Cardiac muscle cell (in vitro differentiated cells and primary cell): ENCODE measurements at places on chromosomes 11 and 22. TPM values are rescaled to one million over a fixed set of nuclear protein-coding genes. Genes with fewer than 3 reads are reported as not detected.

Gene RIBC2
- total RNA-seq, result 0.60 and 0.67 TPM in 2 replicates

Gene C11orf65
- total RNA-seq, result 1.6 TPM in 1 of 2 replicates, not detected in the other

Gene SERHL2
- 3.4 and 5.2 TPM in 2 replicates for total RNA-seq

Gene FAT3
- 3.4 and 3.5 TPM in 2 replicates for total RNA-seq

Gene MOGAT2
- 0.21 and 0.45 TPM in 2 replicates for total RNA-seq

Gene HBE1
- 0.32 and 0.51 TPM in 2 replicates for total RNA-seq

Gene MAPK12
- 45.5 and 52.1 TPM in 2 replicates for total RNA-seq

Gene APOC3
- total RNA-seq, result 2.3 TPM in 1 of 2 replicates, not detected in the other

Gene EFEMP2
- 138 and 161 TPM in 2 replicates for total RNA-seq

Gene PNPLA3
- 2.1 and 2.3 TPM in 2 replicates for total RNA-seq

Gene CCDC87
- 2.7 and 3.9 TPM in 2 replicates for total RNA-seq

Gene RPS13
- 619 and 672 TPM in 2 replicates for total RNA-seq

Gene FXYD6
- total RNA-seq, result 324 and 403 TPM in 2 replicates

Gene DERL3
- total RNA-seq, result 18.0 and 46.9 TPM in 2 replicates

Gene DGAT2
- total RNA-seq, result 36.4 and 44.9 TPM in 2 replicates

Gene CRYBB1
- 0.11 TPM in 1 of 2 replicates, not detected in the other for total RNA-seq

GRCh38 chr11:62171261-62171723 is 18.7 kb upstream of the SCGB1D1 start:
- peak; percentile 86 for DNase-seq

DNA sequence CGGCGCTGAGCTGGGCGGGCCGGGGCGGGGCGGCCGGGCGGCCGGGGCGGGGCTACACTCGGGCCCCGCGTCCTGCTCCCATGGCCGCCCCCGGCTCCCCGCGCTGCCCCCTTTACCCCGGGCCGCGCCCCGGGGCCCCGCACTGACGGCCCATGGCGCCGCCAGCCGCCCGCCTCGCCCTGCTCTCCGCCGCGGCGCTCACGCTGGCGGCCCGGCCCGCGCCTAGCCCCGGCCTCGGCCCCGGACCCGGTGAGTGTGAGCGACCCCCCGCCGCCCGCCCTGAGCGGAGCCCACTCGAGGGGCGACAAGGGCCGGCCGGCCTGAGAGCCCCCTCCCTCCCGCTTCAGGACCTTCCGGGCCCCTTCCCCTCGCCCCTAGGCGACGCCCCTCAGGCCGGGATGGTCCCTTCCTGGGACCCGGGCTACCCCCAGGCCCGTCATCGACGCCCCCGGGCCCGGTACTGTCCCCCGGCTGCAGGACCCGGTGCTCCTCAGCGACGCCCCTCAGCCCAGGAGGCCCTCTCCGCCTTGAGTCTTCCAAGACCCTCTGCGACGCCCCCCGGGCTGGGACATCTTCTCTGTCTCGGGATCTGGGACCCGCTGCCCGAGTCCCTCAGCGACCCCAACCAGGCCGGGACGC is at the start of gene KREMEN1:
KREMEN1 (plus strand) TSS at position 57 of the 639 bp plus-strand sequence; CDS start at position 153, 96 bp downstream.
- no peak for DNase-seq

GRCh38 chr11:97645736-97646135 is 1255.9 kb downstream of the JRKL start:
- no peak for DNase-seq

DNA sequence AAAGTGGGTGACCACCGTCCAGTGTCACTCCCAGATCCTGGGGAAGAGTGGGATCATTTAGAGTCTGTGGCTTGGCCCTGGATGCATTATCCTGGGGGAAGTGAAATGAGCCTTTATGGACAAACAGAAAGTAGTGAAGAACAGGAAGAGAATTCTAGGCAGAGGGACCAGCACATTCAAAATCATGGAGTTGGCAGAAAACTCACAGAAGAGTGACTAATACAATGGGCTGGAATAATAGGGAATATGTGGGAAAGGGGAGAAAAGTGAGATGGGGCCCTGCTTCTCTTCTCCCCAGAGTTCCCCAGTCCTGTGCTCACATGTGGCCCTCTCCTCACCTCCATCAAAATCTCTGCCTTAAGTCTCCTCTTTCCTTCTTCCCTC is 84.3 kb downstream of the CCDC81 start:
- DNase-seq, result no peak

DNA sequence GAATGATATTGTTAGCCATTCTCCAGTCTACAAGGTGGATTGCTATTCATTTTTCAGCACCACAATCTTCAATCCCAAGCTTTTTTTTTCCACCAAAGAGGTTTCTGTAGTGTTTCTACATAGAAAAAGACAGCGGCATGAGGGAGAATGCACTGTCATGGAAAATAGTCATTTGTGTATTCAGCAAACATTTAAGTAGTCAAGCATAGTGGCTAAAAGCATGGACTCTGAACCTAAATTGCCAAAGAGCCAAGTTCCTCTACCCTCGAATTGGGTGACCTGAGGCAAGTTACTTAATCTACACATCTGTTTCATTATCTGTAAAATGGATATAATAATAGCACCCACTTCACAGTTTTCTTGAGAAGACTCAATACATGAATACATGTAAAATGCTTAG is 14.2 kb downstream of the GAS2 start:
- no peak for DNase-seq

DNA sequence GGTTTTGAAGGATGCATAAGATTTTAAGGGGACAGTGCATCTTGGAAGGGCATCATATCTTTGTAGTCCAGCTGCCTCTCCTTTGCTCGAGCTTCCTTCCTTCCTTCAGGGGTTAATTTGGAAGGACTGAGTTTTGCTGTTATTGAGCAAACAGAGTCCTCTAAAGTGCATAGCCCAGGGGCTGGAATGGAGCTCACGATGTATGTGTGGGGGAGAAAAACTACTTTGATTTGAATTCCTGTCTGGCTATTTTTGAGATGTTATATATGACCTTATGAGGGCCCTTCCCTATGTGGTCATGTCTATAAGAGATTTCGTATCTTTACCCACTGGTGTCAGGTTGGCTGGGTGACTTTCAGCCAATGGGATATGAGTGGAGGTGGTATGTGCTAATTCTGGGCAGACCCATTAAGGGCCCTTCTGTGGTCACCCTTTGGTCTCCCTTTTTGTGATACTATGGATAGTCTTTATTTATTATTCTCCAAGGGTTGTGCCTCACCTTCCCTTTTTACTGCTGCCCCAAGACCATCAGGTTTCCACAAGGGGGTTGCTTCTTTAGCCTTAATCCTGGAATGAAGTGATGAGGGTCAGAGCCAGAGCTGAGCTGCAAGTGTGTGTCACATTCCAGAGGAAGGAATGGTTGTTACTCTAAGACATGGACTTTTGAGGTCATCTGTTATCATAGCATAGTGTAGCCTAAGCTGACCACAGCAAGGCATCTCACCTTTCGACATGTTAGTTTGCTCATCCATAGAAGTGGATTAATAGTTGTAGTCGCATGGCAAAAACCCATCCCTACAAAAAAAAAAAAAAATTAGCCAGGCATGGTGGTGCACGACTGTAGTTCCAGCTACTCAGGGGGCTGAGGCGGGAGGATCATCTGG is 54.6 kb downstream of the LRRC74B start:
- DNase-seq, result no peak

- peak; percentile 70 for DNase-seq
Observed at GRCh38 chr11:10305262-10305963, 540 bp downstream of the ADM start.

DNA sequence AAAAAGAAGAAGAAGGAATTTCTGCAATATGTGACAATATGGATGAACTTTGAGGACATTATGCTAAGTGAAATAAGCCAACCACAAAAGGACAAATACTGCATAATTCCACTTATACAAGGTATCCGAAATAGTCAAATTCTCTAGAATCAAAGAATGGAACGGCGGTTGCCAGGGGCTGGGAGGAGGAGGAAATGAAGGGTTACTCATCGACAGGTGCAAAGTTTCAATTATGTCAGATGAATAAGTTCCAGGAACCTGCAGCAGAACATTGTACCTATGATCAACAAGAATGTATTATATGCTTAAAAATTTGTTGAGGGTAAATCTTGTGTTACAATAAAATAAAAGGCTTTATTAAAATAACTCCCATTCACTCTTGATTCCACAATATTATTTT is 49.0 kb downstream of the SC5D start:
- DNase-seq, result no peak

GRCh38 chr11:34238533-34238932 is 119.3 kb downstream of the ABTB2 start:
- DNase-seq, result no peak

GRCh38 chr11:131522851-131523250 is 152.4 kb downstream of the NTM start:
- no peak for DNase-seq

DNA sequence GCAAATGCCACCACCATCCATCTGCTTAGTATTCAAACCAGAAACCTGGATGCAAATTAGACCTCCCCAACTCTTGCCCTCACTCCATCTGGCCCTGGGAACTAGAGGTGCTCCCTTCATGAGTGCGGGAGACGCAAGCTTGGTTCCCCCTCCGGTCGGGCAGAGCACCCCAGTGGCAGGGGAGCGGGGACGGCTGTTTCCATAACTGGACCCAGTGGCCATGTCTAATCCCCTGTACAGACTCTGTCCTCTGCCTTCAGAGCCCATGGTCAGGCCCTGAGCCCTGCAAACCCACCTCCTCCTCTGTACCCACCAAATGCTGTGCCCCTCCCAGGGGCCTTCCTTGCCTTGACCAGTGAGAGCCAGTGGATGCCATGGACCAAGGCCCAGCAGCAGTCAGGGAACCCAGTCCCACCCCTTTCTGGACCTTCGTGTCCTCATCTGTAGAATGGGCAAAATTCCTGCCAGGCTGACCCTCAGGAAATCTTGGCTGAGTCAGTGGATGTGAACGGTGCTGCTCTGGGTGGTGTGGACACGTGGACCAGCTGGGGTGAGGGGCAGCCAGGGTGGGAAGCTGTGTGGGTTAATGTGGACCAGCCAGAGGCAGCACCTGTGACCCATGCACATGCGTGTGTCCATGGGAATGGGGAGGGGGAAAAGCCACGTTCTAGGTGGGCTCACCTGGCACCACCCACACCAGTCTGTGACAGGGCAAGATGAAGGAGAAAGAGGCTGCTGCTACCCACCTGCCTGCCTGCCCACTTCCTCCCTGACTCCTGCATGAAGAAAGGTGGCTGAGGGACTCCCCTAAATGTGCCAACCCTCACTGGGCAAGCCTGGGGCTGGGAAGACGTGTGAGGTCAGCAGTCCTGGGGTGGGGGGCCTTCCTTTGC is 72.8 kb downstream of the LRRC32 start:
- no peak for DNase-seq

GRCh38 chr11:60338053-60338452 is 11.0 kb downstream of the MS4A6E start:
- DNase-seq, result no peak

GRCh38 chr22:46240506-46240905 is 9.6 kb downstream of the CDPF1 start:
- no peak for DNase-seq

GRCh38 chr11:44893846-44894617 is 56.7 kb downstream of the TP53I11 start:
- peak; percentile 89 for DNase-seq

- no peak for DNase-seq
Observed at GRCh38 chr11:36141196-36141953, 147.8 kb downstream of the COMMD9 start.

DNA sequence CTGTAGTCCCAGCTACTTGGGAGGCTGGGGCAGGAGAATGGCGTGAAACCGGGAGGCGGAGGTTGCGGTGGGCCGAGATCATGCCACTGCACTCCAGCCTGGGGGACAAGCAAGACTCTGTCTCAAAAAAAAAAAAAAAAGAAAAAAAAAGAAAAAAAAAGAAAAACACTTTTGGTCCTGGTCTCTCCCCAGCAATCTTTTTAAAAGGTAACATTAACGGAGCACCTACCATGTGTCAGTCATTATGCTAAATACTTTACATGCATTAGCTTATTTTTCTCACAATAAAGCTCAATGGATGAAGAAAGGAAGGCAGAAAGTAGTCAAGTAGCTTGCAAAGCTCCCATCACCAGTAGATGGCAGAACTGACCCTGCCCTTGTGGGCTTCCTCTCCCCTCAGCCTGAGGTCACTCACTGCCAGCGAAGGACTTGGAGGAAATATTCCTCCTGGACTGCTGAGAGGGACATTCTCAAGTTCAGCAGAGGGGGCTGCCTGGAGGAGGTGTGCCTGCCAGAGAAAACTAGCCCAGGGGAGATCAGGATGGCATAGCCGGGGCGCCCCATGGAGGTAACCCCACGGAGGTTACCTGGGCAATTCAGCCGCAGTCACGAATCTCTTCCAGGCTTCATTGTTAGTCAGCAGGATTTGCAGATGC is 15.5 kb downstream of the APOL3 start:
- DNase-seq, result peak; percentile 88

GRCh38 chr22:29673361-29674066 is 46.3 kb upstream of the CABP7 start:
- no peak for DNase-seq

DNA sequence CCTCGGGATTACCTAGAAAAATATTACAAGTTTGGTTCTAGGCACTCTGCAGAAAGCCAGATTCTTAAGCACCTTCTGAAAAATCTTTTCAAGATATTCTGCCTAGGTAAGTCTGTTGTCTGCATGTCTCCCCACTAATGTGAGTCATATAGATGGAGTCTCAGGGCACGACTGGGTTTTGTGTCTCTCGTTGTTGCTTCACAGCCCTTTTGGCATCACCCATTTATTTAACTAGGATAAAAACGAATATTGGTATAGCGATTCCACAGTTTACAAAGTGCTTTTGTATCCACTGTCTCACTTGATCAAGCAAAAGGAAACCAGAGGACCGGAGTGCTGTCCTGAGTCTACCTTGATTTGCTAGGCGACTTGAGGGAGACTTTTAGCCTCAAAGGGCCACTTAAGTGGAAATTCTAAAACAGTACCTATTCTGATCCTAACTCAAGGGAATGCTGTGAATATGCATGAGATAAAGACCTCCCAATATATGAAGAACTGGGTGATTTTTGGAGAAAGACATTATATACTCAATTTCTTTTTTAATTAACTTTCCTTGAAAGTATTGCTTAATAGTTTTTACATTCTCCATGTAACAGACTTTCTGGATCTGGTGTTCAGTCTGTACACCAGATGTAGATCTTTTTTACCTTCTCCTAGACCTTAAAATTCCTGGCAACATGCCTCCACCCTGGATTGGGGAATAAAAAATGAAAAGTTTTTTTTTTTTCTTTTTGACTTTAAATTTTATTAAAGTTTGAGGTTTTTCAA is 590 bp downstream of the NNMT start:
- peak; percentile 41 for DNase-seq

DNA sequence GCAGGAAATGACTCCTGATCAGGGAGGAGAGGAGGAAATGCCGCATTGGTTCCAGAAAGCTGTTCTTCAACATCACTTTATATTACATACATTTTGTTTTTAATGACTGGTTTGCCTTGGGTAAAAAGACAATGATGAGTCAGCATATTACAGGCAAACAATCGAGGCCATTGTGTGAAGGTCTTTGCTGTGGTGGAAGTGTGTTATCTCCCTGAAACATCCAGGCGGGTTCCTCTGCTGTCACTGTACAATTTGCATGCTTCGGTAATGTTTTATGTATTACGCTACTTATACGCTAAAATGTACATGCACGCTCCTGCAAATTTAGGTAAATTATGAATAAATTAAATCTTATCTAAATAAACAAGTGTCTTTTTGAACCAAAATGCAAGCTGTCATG is 161.1 kb downstream of the KIRREL3 start:
- DNase-seq, result peak; percentile 29

DNA sequence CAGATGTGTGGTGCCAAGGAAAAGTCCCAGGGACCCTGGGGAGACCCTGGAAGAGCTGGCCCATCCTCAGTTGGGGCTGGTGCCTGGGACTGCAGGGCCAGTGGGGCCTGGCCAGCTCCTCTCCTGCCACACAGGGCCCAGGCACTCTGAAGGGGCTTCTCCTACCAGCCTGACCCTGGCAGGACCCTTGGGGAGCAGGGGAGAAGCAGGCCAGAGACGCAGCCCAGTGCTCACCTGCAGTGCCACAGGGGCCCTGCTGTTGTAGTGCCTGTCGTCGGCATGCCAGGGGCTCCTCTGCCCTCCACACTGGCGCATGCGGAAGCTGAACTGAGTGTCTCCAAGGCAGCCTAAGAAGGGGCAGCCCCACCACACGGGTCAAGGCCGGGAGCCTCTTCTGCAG is 9.1 kb downstream of the DENND6B start:
- no peak for DNase-seq
